ENCODE measurements at places on chromosomes 4 and X.

- no peak for DNase-seq
Observed at GRCh38 chrX:143095321-143095720, 69.6 kb downstream of the SPANXN4 start.

- no peak for DNase-seq
Observed at GRCh38 chrX:2342281-2342688, 158.5 kb downstream of the DHRSX start.

DNA sequence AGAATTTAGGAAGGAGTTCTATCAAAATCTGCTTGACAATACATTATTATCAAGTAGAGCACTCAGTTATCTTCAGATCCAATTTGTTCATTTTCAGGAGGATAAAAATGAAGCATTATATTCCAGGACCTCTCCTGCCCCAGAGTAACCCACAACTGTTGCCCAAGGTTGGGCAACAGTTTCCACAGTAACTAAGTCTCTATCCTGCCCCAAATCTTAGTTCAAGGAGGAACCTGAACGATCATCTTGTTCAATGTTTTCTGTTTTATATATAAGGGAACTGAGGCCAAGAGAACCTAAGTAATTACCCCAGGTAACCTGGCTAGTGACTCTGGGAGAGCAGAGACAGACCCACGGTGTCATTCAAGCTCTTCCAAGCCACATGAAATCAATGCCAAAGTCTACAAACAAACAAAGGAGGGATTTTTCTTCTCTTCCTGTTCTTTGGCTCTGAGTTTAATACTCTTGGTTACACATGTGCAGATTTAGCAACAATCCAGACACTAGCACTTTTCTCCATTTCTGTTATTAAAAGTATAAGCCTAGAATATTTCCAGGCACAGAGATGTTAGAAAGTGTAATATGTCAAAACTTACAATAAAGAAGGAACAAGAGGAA, 105.6 kb downstream of the C4orf51 start:
- no peak for DNase-seq

GRCh38 chr4:182582245-182582644, 334.9 kb downstream of the DCTD start:
- DNase-seq, result no peak

GRCh38 chrX:9555354-9555753, 90.5 kb downstream of the TBL1X start:
- DNase-seq, result no peak

GRCh38 chr4:164888096-164888715, 11.2 kb downstream of the APELA start:
- DNase-seq, result no peak

GRCh38 chr4:38491854-38492478, 172.0 kb upstream of the KLF3 start:
- DNase-seq, result no peak

- no peak for DNase-seq
Observed at GRCh38 chr4:14627038-14627437, 375.2 kb upstream of the CPEB2 start.

GRCh38 chr4:17260166-17260907, 251.6 kb downstream of the QDPR start:
- no peak for DNase-seq

GRCh38 chr4:82638479-82638878, 76.7 kb upstream of the TMEM150C start:
- DNase-seq, result no peak

- DNase-seq, result no peak
Observed at GRCh38 chr4:39514888-39515401, 12.3 kb downstream of the UGDH start.

DNA sequence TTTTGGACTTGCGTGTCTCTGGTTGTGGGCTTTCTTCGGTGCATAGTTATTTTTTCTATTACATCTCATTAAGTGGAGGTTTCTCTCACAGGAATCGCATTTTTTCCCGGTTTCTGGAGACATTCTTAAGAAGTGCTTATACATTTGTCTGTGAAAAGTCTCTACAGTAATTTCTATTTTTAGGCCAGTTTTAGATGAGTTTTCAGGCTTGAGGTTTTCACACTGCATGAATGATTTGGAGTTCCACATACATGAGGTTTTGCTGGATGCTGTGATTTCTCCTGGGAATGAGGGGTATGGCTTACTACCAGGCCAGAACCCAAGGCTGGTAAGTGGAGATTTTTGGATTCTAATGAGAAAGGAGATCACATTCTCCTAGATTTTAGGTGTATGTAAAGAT, 422.6 kb upstream of the SLIT2 start:
- no peak for DNase-seq

- DNase-seq, result no peak
Observed at GRCh38 chr4:22596409-22596808, 80.5 kb upstream of the ADGRA3 start.

GRCh38 chrX:135009057-135009610, 13.2 kb downstream of the RTL8B start:
- no peak for DNase-seq

- DNase-seq, result no peak
Observed at GRCh38 chr4:26837993-26838842, 22.4 kb upstream of the STIM2 start.

GRCh38 chr4:65651751-65652150, 18.5 kb downstream of the EPHA5 start:
- DNase-seq, result no peak

GRCh38 chr4:153520801-153521329, 54.7 kb downstream of the TMEM131L start:
- no peak for DNase-seq

- no peak for DNase-seq
Observed at GRCh38 chr4:4704267-4704666, 155.2 kb upstream of the MSX1 start.

- DNase-seq, result no peak
Observed at GRCh38 chrX:73765776-73766430, 202.9 kb downstream of the CHIC1 start.

DNA sequence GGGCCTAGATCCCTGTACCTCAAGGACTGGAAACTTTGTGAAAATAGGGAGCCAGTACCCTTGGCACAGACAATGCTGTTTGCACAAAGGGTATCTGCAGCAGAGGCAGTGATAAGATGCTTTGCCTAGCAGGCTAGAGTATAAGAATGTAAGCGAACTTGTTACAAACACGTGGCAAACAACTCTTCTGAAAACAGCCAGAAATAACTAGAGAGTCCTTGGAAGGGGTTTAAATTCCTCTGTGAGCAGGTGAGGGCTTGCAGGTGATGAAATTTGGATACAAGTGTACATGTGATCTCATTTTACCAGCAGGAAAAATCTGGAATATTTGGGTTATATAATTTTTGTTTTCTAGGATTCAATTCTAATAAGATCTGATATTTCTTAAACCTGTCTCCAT, 18.6 kb upstream of the ACSL4 start:
- DNase-seq, result no peak

DNA sequence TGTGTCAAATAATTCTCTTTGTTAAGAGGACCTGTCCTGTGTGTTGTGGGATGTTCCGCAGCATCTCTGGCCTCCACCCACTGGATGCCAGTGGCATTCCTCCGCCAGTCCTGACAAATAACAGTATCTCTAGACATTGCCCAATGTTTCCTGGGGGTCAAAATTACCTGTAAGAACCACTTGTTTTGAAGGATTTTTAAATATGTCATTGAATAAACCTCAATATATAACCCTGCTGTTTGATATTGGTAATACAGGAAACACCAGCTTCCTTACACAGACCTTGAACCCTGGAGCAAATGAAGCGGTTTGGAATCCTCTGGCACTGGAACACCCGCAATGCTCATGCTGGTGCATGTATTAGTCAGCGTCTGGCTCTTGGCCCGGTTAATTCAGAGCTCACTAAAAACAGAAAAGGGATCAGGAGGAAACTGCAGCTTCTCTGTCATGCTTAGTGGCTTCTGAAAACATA, 101.3 kb downstream of the TBL1X start:
- DNase-seq, result no peak

DNA sequence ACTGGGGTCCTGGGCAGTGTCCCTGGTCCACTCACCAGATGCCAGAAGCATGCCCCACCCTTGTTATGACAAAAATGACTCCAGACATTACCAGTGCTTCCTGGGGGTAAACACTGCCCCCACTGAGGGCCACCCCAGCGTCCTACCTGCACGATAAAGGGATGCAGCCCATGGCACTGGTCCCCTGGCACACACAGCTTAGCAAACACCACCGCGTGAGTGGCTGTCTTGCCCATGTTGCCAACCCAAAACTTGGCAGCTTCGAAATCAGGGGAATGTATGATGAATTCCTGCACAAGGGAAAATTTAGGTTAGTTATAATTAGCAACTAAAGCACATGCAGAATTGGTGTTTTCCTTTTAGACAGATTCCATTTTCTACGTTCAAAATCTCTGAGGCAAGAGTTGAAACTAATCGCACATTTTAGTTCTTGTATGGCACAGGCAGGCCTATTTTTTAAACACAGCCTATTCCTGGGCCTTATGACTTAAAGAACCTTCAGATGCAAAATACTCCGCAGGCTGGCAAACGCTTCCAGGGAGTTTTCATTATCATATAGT, 30.4 kb downstream of the ACOX3 start:
- no peak for DNase-seq

GRCh38 chrX:153885208-153885787, 675 bp downstream of the L1CAM start:
- no peak for DNase-seq

DNA sequence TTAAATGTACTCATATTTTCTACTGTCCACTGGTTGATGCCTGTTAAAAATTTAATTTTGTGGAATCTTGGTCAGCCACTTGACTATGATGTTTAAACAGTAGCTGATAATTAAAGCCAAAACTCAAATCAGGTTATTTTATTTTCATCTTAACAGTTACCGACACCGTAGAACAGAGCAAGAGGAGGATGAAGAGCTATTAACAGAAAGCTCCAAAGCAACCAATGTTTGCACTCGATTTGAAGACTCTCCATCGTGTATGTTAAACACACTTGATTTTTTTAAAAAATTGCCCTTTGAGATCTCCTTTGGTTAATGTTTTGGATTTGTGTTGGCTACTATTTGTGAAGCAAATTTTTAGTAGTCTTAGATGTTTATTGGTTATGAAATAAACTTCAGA, 10.7 kb downstream of the SMARCA5 start:
- no peak for DNase-seq

DNA sequence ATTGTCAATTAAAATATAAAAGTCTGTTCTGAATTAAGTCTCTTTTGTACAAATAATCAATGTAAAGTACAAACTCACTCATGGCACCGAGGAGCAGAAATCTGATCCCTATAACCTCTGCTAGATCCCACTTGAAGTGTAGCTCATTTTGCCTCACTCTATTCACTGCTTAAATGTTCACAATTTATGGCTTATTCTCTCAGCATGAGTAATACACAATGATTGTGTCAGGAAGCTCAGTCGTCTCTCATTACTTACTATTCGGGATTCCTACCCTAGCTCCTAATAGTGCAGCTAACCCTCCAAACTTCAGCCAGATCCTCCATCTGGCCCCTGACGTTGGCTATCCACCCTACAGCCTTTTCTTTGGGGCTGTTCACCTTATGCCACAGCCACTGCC, 4.7 kb upstream of the AMMECR1 start:
- DNase-seq, result no peak

GRCh38 chrX:118347131-118347530, 1.2 kb downstream of the WDR44 start:
- no peak for DNase-seq

- no peak for DNase-seq
Observed at GRCh38 chr4:108703370-108703769, 53.0 kb downstream of the OSTC start.

GRCh38 chrX:13927175-13927574, 102.5 kb downstream of the GEMIN8 start:
- no peak for DNase-seq

DNA sequence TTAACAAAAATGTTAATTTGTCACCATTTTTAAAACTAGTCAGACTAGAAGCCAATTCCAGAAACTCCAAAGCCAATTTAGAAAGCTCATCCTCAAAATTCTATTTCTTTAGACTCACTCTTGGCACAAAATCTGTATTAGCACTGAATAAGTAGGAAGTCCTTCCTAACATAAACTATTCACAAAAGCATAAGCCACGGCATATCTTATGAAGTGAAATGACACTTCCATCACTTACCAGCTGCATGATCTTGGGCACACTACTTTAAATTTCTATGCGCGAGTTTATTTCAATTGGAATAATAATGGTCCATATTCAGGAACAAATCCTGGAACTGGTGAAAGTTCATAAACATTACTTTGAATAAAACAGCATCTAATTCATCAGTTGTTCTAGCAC, 1544.0 kb downstream of the TECRL start:
- no peak for DNase-seq

DNA sequence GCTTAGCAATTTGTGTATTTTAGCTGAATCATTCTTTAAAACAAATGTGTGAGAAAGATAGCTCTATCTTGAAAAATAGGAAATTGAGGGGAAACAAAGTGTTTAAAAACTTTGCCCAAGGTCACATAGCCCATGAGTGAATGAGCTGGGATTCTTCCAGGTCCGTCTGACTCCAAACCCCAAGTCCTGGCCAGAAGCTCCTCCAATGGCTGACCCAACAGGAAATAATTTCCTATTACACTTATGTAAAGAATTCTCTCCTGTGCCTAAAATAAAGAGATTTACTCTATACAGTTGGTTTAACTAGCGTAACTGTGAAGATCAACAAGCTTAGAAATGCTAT, 287.6 kb downstream of the ARHGAP24 start:
- DNase-seq, result no peak

DNA sequence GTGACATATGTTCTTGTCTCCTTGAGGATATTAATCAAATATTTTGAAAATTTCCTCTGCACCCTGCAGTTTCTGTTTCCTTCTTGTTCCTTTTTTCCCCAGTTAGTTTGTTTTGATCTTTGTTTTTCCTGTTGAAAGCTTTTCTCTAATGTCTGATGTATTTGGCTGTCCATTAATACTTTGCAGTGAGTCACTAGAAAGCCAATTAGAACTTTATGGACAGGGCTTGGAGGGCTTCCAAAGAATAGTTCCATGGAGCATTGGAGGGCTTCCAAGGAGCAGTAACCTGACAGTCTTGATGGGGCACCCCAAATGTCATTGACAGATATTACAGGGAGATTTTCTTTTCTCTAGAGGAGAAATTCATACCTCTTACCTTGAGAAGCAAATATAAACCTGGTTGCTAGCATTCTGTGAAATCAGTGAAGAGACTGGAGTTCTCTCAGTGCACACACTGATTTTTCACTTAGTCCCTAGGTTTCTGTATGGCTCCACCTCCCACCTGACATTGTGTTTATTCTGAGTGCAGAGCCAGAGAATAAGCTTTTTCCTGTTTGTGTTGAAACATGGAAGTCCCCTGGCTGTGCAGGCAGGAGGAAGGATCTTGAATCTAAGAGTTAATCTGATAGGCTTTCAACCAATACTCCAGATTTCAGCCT, 26.5 kb downstream of the SPARCL1 start:
- no peak for DNase-seq

DNA sequence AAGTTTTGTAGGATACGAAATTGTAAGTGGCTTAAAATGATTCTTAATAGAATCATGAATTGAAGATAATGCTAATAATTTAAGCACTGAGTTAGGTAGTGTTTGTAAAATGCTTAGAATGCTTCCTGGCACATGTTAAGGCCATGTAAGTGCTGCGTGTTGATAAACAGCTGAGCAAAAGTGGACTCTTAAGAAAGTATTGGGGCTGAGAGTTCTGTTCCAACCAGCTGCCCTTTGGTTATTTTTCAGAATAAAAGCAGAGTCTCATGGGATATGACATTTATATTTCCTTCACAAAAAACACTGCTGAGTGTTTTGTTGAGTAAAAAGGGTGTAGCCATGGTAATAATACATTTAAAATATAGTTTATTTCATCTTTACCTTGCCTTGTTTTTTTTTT, 42.5 kb downstream of the HTT start:
- DNase-seq, result no peak

- DNase-seq, result no peak
Observed at GRCh38 chr4:137608085-137608484, 75.8 kb upstream of the PCDH18 start.

All from activated gamma-delta T cell treated with anti-CD3 and anti-CD28 coated beads, Interleukin-2, amount 50 U/mL, for 16 hours (primary cell).